ENCODE measurements at places on chromosomes 2 and 18. TPM values are rescaled to one million over a fixed set of nuclear protein-coding genes. Genes with fewer than 3 reads are reported as not detected.

DNA sequence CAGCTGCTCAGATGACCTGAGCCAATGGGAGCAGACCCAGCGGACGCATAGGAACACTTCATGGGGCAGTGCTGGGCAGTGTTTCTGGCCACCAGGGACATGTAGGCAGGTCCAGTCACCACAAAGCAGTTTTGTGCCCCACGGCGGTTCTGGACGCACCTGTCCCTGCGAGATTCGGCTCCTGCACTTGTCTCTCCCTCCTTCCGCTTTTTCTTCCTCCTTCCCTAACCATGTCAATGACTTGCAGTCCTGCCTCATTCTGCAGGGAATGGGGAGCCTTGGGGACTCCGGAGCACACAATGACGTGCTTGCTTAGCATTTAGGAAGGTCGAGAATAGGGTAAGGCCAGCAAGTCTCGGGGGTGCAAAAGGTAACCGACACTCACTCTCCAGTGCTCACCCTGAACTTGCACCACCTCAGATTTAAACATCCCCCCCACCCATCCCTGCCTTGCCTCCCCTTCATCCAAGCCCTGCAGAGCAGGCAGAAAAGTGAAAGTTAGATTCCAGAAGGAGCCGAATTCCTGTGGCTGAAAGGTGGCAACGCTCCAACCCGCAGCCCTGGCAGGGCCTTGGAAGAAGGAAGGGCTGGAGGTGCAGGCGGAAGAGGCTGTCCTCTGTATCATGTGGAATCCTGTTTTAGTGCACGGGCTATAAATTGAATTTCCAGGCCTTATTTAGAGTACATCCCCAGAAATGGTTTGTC, 40.5 kb upstream of the ATG16L1 start:
- H3K27me3 ChIP-seq: no peaks in the 10 kb centered on the region
- H3K27ac ChIP-seq: no peak overlapping the region
- peaks cover 9% of the 10 kb centered on the region for H3K4me1 ChIP-seq
- no peak overlapping the region for H3K4me3 ChIP-seq
- DNase-seq: no peak

GRCh38 chr18:58682429-58683069, 11.3 kb downstream of the MALT1 start:
- peaks cover 65% of the 10 kb centered on the region for H3K4me1 ChIP-seq
- no peaks in the 10 kb centered on the region for H3K27me3 ChIP-seq
- no peak overlapping the region for H3K27ac ChIP-seq
- DNase-seq: no peak
- no peak overlapping the region for H3K4me3 ChIP-seq
- H3K36me3 ChIP-seq: peaks cover 38% of the 10 kb centered on the region

DNA sequence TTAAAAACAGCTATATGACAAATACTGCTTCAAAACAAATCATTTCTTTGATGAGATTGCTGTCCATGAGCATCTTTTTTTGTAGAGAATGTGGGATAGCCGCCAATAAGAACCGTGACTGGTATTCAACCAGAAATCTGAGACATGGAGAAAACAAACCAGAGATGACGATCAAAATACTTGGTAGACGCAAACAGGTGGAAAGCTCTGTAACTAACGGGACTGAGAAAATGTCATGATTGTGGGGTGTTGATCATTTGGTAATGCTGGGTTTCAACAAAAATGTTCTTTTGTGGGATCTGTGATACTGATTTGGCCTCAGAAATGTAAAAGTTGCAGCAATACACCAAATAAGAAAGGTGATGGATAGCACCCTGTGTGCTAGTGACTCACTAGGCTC, 364.8 kb downstream of the NYAP2 start:
- H3K27me3 ChIP-seq: no peaks in the 10 kb centered on the region
- H3K4me3 ChIP-seq: no peak overlapping the region
- no peak for DNase-seq
- no peaks in the 10 kb centered on the region for H3K36me3 ChIP-seq
- peak overlapping the region; percentile 13 for H3K27ac ChIP-seq
- H3K4me1 ChIP-seq: no peaks in the 10 kb centered on the region

PTPRN gene
- total RNA-seq: not detected

DNA sequence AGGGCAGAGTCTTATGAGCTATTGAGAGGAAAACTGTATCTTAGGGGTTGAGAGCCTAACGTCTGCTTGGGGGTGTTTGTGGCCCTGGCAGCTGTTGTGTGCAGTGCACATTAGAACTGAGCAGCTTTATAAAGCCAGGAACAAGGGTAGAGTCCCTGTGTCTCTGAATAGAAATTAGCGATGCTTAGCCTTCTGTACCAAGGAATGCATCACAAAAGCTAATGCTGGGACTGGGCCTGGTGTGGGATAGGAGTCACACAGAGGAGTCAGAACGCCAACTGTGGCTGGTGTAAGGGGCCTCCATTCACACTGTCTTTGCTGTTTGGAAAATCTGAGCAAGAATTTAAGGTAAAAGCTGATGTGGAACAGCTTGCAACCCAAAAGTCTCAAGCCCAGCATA, 283.2 kb downstream of the SOX11 start:
- H3K27ac ChIP-seq: no peak overlapping the region
- no peak overlapping the region for H3K4me3 ChIP-seq
- DNase-seq: no peak
- H3K27me3 ChIP-seq: no peaks in the 10 kb centered on the region

DNA sequence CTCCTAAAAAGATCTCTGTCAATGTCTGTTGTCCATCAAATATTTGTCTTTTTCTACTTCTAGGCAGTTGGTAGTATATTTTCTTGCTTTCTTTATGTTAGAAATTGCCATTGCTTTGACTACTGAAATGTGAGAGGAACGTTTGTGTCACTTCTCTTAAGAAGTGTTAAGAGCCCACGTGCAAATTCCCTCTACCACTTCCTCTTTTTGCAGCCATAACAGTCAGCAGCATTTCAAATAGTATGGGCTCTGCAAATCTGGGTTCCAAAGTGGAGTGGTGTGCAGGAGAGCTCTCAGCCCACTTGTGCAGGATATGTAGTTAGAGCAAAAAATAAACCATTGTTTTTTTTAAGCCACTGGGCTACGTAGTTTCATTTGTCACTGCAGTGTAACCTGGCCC, 314.0 kb downstream of the MEIS1 start:
- H3K4me1 ChIP-seq: no peaks in the 10 kb centered on the region
- no peak for DNase-seq
- H3K36me3 ChIP-seq: no peaks in the 10 kb centered on the region
- no peak overlapping the region for H3K27ac ChIP-seq
- H3K27me3 ChIP-seq: peaks cover 2% of the 10 kb centered on the region

KCNS3 gene
- 0.22 TPM for total RNA-seq

DNA sequence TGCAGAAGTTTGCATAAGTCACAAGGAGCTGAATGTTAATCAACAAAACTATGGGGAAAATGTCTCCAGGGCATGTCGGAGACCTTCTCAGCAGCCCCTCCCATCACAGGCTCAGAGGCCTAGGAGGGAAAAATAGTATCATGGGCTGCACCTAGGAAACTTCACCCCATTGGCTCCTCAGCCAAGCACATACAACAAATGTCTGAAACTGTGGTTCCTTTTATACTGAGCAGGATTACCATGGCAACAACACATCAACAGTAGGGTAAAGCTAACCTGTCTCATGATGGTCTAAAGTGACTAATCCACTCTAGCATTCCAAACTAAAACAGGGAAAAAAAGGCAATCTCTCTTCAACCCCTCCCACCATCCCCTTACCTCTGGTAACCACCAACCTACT, 3.2 kb upstream of the NEMP2 start:
- peaks cover 19% of the 10 kb centered on the region for H3K4me1 ChIP-seq
- H3K36me3 ChIP-seq: peaks cover 62% of the 10 kb centered on the region
- DNase-seq: no peak

GRCh38 chr2:215917953-215918620, 95.3 kb downstream of the MREG start:
- no peak overlapping the region for H3K27ac ChIP-seq
- no peaks in the 10 kb centered on the region for H3K27me3 ChIP-seq
- H3K4me3 ChIP-seq: no peak overlapping the region
- no peak for DNase-seq
- no peaks in the 10 kb centered on the region for H3K4me1 ChIP-seq

GULP1 gene
- total RNA-seq: not detected

DNA sequence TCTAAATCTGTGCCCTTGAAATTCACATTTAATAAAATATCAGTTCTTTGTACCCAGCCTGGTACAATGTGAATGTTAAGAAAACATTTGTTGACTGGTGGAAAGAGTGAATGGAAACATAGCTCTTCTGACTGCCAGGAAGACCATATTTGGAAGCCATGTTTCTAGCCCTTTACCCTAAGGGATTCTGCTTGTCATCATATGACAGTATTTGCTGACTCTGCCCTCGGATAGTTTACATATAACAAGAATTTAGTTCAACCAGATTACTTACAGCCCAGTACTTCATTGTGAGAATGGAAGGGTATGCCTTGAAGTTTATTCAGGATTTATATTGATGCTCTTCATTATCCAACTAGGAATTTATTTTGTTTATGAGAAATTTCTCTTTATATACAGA, 13.8 kb upstream of the KCNS3 start:
- H3K27me3 ChIP-seq: peaks cover 18% of the 10 kb centered on the region
- no peaks in the 10 kb centered on the region for H3K4me1 ChIP-seq
